ENCODE measurements at places on chromosomes 12 and 14.

DNA sequence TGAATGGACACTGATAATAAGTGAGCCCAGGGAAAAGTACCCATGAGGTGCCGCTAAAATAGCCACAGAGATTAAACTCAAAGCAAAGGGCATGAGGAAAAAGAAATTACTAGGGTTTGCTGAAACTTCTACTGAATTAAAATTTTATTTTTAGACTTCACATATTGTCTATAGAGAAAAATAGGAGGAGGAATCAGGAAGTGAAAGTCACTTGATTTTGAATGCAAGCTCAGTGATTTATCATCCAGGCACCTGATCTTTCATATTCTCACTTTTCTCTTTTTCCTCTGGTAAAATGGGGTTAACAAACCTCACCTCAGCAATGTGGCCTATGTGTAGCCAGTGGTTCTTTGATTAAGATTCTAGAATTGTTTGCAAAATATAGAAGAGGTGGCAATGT is 479.8 kb downstream of the BCL11B start:
- DNase-seq = no peak

GRCh38 chr14:36755756-36756155 is 94.1 kb downstream of the PAX9 start:
- no peak for DNase-seq

DNA sequence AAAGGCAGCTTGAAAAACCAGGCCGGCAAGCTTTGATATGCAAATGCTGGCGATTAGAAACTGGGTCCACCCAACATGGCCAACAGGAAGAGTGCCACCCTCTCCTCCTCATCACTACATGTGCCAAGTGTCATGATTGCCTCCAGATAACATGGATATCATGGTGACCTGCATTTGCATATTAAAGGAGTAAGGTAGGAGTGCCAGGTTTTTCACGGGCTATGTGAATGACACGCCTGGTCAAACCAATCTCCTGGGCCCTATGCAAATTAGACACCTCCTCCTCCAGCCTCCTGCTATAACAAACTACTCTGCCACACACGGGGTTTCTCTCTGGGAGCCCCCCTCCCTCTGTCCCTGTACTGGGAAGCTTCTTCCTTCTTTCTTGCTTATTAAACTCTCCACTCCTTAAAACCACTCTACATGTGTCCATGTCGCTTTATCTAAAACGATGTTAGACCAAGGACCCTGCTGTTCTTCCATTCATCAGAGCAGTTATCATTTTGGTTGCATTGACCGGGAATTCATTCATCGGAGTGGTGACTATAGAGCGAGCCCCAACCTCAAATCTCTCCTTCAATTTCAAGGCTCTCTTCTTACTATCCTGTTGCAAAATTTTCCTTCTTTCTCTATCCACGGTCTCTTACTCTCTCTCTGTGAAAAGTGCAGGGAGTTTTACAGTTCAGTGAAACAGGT is 27.5 kb downstream of the APOBEC1 start:
- DNase-seq = no peak

- no peak for DNase-seq
These were observed 90.5 kb upstream of the FOXN3 start for GRCh38 chr14:89507521-89507920.

GRCh38 chr12:117279606-117280005 is 81.8 kb downstream of the NOS1 start:
- DNase-seq = no peak

- no peak for DNase-seq
These were observed 238.8 kb downstream of the PPFIA2 start for GRCh38 chr12:81520064-81520945.

DNA sequence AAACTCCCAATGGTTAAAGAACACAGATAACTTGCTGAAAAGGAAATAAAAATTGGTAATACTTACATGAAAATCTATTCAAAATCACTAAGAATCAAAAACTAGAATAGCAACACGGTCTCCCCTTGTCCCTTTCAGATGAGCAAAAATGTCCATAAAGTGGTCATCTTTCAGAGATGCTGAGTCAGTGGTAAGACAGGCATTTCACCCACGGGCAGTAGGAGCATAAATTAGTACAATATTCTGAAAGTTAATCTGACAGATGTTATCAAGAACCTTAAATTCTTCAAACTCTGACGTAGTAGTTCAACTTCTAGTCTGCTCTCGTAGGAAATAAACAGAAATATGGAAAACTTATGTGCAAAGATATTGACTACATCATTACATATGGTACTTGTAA is 33.1 kb upstream of the GNPNAT1 start:
- no peak for DNase-seq

- DNase-seq = no peak
These were observed 1168.4 kb downstream of the FSCB start for GRCh38 chr14:43338713-43339112.

DNA sequence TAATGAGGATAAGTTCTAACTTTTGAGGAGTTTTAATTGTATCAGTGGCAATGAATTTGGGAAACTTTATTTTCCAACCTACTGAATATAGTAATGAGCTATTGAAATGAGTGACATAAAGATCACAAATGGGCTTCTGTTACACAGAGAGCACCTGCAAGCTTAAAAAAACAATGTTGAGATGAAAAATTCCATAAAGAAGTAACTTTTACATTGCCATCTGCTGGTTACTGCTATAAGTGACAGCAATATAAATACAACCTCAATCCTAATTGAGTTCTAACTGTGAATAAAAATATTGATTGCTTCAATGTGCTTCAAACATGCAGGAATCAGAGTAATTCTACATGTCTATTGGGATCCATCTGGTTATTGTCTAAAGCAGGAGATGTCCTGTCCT is 14.2 kb downstream of the WIF1 start:
- DNase-seq = no peak

GRCh38 chr14:29858299-29858698 is 69.3 kb downstream of the PRKD1 start:
- no peak for DNase-seq

GRCh38 chr12:6198985-6199530 is 1.1 kb upstream of the CD9 start:
- DNase-seq = no peak

- no peak for DNase-seq
These were observed 96.1 kb downstream of the APAF1 start for GRCh38 chr12:98741196-98741555.
